ENCODE measurements at places on chromosomes 5 and 9.

DNA sequence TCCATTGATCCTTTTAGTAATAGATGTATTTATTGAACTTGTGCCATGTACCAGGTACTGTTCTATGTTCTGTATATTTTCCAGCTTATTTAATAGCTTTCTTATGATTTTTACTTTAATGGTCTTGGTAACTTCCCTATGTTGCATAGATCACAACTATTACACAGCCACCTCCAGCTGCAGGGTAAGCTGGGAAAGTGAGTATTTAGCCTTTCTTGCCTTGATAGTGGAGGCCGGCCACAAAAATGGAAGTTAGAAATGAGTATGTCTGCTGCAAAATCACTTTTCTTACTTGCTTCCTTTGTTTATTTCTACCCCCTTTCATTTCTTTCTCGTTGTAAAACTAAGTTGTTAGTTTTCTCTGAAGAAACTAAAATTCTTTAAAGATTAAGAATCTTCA lies 43.1 kb upstream of the ANKDD1B start:
- no peak for DNase-seq

DNA sequence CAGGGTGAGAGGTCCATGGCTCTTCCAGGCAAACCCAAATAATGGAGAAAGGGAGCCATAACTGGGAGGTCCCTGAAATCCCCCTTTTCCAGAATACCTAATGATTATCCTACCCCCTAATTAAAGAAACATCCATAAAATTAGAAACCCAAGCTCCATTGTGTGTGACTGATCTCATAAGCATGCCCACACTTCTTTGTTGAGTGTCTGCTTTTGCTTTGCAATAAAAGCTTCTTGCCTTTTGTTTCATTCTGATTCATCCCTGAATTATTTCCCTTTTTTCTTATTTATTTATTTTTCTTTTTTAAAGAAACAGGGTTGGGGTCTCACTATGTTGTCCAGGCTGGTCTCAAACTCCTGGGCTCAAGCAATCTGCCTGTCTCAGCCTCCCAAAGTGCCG lies 33.1 kb downstream of the BTF3 start:
- no peak for DNase-seq

DNA sequence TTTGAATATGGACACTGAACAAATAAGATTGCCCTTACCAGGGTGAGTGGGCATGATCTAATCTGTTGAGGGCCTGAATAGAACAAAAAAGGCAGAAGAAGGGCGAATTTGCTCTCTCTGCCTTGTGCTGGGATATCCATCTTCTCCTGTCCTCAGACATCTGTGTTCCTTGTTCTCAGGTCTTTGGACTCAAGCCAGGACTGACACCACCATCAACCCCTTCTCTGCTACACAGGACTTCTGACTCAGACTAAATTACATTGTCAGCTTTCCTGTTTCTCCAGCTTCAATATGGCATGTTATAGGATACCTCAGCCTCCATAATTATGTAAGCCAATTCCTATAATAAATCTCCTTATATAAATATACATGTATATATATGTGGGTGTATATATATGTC lies 40.8 kb upstream of the SLCO6A1 start:
- DNase-seq = no peak

DNA sequence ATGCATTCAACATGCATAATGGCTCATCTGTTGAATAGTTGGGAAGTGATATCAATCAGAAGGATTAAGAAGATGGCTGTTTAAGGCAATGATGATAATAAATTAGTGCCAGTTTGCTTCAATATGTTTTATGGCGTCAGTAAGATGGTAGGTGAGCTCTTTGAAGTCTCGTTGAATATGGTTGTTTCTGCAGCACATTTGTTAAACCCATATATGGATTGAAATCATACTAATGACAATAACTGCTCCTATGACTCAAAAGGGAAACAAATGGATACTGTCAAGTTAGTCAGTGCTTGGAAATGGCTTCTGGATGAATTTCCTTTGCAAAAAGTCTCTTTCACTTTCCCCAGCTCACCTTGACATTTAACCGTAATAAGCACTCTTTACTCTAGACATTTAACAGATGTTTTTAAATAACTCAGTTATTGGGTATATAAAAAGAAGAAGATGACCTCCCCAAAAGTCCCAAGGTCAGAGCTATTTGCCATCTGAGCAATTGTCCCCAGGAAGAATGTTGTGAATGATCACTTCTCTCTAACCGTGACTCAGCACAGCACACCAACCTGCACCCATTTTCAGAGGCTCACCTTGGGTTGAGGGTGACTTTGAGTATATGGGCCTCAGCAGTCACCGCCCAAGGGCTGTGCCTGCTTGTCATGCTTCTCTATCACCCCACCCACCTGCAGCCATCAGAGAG lies 133.4 kb downstream of the GRIA1 start:
- no peak for DNase-seq

DNA sequence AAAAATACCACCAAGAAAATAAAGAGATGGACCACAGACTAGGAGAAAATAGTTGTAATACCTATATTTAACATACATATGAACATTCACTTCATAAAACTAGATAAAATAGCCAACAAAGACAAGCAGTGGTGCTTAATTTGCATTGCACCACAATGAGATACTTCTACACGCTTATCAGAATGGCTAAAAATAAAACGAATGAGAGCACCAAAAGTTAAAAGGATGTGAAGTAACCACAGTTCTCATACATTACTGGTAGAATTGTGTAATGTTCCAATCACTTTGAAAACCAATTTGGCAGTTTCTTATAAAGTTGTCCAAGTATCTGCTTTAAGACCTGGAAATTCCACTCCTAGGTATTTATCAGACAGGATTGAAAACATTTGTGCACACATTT lies 198.9 kb upstream of the SGCD start:
- no peak for DNase-seq
